ENCODE measurements at places on chromosomes 11 and 22.

DNA sequence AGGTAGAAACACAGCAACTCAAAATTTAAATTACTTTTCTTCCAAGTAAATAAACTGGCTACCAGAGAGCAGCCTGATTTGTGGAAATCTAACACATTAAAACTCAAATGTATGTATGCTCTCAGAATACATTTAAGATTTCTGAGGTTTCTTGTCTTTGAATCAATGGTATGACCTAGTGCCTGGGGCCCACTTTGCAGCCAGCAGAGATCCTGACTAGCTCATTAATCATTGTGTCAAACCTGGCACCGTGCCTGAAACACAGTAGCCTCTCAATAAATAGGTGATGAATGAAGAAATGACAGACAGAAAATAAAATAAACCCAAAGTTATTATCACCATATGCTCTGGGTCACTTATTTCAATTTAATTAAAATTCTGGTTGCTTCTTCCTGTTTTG, 176.2 kb upstream of the FAT3 start:
- DNase-seq: no peak

DNA sequence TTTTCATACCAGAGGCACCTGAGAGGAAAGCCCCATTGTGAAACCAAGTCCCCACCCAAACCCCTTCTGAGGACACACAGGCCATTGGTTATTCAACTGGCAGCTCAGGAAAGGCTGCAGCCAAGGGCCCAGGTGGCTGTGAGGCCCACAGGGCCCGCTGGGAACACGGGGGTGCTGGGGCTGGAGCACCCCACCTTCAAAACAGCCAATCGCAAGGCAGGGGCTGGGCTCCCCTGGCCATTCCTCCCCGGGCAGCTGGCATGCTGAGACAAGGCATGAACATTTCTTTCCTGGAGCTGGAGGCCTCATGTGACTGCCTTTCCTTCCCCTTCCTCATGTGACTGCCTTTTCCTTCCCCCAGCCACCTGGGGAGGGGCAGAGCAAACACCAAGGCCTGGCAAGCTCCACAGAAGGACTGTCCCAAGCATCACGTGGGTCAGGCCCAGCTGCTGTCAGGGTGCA, 76.9 kb downstream of the PIWIL3 start:
- DNase-seq: no peak

- DNase-seq: no peak
Observed at GRCh38 chr22:28798810-28799605, 1.4 kb downstream of the XBP1 start.

DNA sequence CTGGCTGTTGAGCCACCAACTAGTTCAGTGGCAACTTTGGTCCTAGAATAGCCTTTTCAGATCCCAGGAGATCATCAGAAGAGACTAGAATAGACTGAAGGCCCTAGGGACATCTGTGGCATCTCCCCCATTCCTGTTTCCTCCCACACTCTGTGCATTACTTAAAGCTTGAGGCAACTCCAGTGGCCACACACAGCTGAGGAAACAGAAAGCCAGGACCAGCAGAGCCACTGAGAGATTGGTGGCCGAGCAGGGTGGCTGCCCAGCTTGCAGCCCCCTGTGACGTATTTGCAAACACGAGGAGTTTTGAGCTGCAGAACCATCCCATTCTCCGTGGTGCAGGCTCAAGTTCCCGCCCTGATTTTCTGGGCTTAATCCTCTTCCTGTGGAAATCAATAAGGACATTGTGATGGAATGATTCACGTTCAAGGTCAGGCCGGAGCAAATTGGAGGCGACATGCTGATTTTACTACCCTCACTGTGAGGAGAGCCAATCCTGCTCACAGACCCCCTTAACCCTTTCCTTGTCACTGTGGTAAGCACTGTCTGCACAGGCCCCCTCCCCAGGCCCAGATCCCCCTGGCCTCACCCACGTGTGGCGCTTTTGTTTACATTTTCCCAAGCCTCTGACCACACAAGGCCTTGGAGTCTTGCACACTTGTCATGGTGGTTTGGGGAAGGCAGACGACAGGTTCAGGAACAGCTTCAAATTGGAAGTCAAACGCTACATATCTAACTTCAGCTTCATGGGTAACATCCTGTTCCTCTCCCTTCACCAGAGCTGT, 69.1 kb upstream of the MYOD1 start:
- no peak for DNase-seq

DNA sequence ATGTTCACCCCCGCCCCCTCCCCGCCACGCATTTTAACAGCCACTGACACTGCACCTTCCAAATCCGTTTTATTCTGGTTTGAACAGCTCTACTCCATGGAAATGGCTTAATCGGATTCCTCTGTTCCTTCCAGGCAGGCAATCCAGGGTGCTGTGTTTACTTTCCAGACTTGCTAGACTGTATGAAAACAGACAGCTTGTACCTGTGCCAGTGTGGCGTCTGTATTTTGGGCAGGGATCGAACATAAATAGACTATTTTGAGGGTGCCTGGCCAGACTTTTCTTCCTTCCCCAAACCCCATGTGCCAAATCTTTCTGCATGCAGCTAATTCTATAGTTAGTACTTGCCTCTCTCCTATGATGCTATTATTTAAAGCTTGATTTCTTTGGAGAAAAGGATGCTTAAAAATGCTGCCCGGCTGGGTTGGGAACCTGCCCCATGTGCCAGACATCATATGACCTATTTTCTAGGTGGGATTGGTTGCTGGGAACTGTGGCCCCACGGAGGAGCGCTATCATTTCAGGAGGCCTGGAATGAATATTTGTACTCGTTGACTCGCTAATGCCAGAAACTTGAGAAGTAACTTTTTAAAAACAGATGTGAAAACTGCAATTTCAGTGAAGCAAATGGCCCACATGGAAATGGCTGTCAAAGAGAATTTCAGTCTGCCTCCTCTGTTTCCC, 814.8 kb downstream of the BRD1 start:
- DNase-seq: no peak

- no peak for DNase-seq
Observed at GRCh38 chr11:133337951-133338418, 194.3 kb downstream of the OPCML start.

GRCh38 chr22:36373258-36373579, 14.5 kb downstream of the MYH9 start:
- DNase-seq: no peak

DNA sequence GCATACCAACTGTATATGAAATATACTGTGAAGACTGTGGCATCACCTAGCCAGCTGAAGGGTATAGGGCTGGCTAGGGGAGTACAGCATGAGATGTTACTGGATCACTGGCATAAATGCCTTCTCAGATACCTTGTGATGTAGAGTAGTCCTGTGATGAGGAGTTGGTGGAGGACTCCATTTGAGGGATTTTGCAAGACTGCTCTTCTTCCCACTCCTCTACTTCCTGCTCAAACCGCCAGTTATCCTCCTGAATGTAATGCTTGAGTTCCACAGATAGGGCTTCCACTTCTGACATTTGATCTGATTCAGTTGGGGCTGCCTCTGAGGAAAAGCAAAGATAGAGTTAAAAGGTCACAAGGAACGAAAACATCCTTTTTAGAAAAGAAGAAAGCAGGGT, 29.3 kb downstream of the CLDN25 start:
- DNase-seq: no peak

- no peak for DNase-seq
Observed at GRCh38 chr22:30816413-30816812, 121.7 kb downstream of the OSBP2 start.

GRCh38 chr11:10891151-10891720, 33.4 kb upstream of the ZBED5 start:
- no peak for DNase-seq

GRCh38 chr11:9754010-9754471, 90.2 kb downstream of the SWAP70 start:
- DNase-seq: no peak

- no peak for DNase-seq
Observed at GRCh38 chr11:73283276-73284000, 11.3 kb downstream of the P2RY6 start.

GRCh38 chr22:39522567-39523300, 2.4 kb downstream of the ATF4 start:
- DNase-seq: no peak

- DNase-seq: no peak
Observed at GRCh38 chr11:19979519-19979845, 180.8 kb downstream of the DBX1 start.

DNA sequence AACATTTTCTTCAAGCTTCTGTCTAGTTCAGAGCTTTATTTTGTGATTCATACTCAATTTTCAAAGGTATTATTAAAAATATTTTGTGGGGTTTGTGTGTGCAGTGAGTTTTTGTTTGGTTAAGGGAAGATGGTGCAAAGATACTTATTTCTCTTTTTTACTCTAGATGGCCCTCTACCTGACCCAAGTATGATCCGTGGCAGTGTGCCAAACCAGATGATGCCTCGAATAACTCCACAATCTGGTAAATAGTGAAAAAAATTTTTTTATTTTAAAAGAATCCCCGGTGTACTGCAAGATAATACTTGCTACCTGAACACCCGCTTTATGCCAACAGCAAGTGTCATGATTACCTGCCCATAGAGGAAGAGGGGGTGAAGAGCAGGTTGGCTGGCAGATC, 54.2 kb downstream of the EP300 start:
- no peak for DNase-seq

GRCh38 chr11:66787934-66788758, 55.1 kb upstream of the RCE1 start:
- DNase-seq: no peak

DNA sequence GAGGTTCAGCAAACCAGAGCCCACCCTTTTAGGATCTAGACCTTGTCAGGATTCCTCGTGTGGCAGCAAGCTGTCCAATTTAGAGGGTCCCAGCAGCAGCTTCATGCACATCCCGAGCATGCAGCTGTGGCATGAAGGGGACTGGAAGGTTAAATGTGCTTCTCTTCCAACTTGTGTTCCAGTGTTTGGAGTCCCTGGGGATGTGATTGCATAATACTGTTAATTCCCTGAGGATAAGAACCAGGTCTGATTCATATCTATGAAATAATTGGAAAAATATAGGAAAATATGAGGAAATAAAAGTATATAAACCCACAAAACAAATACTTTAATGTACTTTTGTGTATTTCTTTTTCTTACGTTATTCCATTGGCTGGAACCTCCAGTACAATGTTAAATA, 130.5 kb downstream of the MORC2 start:
- DNase-seq: no peak

DNA sequence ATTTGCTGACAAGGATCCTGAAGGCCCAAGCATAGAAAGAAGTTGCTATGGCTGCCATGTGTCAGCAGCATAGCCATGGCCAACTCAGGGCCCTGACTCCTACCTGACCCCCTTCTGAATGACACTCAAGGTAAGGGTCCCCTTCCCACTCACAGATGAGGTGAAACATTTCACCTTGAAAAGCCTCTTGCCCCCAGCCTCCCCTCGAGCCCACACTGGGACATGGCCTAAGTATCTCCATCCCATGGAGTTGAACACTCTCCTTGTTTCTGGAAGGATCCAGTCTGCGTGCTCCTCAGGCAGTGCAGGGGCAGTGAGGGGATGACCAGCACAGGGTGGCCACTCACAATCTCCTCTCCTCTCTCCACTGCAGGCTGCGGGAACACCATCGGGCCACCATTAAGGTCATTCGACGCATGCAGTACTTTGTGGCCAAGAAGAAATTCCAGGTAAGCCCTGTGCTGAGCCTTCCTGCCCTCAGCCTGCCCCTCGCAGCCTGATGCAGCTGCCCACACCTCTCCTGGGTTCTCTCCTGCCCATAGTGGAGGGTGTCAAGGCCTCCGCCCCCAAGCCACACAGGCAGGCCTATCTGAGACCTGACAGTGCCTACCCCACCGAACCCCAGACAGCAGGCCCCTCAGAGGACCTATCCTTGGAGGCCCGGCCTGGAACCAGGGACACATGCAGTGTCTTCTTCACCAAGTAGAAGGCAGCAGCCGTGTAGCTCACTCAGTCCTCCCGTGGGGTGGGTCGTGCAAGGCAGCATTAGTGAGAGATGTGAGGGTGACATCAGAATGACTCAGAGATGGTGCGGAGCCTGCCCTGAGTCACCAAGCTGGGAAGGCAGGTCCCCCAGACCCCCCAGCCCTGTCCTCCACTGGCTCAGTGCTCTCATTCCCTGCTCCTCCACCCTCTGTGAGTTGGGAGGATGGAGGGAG, 68.9 kb upstream of the KCNQ1OT1 start:
- DNase-seq: no peak

GRCh38 chr22:26461188-26461810, 22.3 kb downstream of the HPS4 start:
- DNase-seq: peak; percentile 9

- no peak for DNase-seq
Observed at GRCh38 chr11:84390441-84391078, 1104.4 kb upstream of the CCDC90B start.

DNA sequence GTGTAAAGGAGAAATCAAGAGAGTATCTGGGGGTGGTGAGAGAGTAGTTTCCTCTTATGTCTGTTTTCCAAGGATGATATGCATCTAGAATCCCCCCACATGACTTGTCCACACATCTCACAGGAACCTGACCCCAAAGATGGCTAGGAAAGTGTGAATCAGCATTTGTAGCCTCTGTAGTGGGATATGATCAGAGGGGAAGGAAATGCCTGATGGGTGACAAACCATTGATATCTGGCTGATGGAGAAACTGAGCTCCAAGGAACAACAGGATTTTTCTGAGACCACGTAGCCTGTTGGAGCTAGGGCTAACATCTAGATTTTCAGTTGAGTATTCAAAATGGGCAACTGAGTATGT, 369.4 kb downstream of the DDX10 start:
- no peak for DNase-seq

- no peak for DNase-seq
Observed at GRCh38 chr11:102940714-102941588, 14.6 kb downstream of the MMP13 start.

DNA sequence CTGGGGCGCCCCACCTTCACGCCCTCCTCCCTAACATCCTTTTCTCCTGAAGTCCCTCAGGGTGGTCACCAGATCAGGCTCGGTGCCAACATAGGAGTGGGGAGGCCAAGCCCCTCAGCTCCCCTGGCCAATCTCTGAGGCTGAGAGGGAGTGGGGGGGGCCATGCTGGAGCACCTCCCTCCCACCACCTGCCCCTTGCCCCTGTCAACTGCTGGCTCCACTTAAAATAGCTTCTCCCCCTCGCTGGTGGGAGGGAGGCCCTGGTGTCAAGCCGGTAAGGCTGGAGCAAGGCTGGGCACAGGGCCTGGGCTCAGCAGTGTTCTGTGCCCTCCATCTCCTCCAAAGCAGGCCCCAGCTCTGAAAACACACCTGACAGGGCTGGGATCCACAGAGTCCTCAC, 4.9 kb downstream of the PLXNB2 start:
- no peak for DNase-seq

DNA sequence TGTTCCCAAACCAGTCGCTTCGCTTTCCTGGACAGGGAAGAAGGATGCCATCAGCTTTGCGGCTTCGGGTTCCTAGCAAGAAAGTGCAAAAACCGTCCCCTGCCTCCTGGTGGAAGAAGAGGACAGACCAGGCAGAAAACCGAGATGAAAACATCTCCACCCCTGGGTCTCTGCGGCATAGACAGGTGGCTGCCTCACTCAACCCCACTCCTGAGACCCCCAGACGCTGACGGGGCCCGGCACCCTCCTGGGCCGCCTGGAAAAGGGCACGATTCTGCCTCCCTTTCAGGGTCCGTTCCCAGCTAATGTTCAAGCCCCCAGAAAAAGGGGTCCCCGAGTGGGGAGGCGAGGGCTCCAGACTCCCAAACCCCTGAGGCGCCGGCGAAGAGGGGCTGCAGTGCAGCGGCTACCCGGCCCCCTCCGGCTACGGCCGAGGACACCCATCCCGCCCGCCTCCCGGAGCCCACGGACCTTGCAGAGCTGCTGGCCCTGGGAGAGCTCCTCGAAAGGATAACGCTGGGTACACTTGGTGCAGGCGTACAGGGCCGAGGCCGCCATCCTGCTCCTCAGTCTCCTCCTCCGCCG, 569 bp downstream of the FAM76B start:
- DNase-seq: peak; percentile 3

All from activated CD4-positive, CD25-positive, alpha-beta regulatory T cell treated with anti-CD3 and anti-CD28 coated beads, Interleukin-2, amount 50 U/mL, for 16 hours (primary cell).